Hematopoietic multipotent progenitor cell (in vitro differentiated cells): ENCODE measurements at places on chromosomes 13 and 19. TPM values are rescaled to one million over a fixed set of nuclear protein-coding genes. Genes with fewer than 3 reads are reported as not detected.

GRCh38 chr13:65679240-65679639 is 1550.9 kb downstream of the PCDH9 start:
- no peak for DNase-seq

GRCh38 chr19:46784262-46785053 is 3.9 kb downstream of the SLC1A5 start:
- DNase-seq, result no peak

ONECUT3 gene
- not detected for total RNA-seq

DNA sequence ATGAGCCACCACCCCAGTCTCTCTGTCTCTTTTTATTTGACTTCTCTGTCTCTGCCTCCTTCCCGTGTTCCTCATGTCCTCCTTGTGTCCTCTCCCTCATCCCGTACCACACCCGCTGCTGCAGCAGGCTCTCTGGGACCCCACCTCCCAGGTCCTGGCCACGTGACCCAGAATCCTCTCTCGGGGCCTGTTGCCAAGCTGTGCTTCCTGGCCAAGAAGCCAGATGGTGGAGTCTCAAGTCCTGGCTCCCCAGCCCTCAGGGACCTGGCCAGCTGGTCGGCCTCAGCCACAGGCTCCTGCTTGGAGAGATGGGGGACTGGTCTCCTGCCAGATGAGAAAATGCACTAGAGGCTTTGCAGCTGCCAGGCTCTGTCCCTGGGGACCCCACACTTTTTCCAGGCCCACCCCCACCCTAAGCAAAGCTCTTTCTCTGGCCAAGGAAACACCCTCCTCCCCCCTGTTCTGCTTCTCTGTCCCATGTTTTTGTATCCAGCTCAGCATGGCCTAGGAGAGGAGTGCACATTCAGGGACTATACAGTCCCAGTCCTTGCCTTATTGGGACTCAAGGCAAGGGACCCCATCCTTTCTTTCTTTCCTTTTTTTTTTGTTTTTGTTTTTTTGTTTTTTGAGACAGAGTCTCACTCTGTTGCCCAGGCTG is 34.3 kb upstream of the SHKBP1 start:
- DNase-seq, result no peak

DNA sequence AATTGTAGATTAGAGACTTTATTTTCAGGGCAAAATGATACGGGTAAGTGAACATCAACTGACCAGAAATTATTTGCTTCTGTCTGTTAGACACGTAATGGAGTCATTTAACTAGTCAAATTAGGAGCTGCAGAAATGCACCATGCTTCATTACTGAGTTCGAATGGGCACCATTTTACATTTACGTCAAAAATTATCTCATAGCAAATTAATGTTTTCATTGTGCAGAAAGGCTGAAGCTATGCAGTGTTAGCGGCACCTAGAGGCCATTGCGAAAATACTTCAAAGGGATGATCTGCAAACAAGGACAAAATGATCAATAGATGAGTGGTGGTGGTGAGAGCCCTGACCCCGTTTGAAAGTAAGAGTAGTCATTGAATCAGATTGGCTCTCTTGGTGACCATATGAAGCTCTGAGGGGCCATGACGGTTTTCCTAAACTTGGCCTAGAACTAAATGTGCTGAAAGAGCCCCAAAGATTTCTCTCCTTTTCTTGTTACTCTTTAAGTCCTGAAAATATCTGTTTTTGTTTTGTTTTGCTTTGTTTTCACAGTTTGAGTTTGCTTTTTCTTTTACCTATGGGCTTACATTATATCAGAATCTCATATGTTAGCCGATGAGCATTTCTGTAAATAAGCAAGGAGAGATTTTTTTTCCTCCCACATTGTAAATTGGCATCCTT is 277.9 kb downstream of the ZNF536 start:
- DNase-seq, result peak; percentile 76

CALR3 gene
- not detected for total RNA-seq

DNA sequence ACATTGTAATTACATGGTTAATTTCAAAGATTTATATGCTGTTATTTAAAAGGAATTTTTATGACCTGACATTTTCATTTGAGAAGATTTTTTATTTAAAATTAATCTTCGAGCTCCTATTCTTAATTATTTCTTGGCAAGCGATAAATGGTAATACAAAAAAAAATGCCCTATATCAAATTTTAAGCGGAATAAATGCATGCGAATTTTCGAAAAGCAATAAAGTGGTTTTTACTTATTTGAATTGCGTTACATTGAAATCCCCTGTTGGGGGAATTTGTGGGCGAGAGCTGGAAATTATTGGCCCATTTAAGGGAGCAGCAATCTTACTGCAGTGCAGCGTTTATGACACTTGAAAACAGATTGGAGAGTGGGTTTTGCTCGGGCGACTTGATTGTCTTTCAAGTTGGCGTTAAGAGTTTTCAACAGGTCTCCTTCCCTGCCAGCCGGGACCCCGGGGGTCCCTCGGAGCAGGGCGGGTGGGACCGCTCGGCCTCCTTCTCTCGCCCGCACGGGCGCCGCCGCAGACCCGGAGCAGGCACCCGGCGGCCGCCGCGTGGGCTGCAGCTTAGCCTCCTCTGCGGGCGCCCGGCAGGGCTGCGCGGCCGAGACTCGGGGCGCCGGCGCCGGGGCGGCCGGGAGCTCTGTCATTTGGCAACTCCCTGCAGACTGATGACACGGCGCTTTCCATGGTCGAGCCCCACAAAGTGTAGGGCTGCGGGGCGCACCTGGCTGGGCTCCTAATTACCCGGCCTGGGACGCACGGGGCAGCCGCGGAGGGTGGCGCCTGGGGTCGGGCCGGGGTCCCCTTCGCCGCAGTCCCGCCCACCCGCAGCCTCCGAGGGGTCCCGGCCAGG is 255.1 kb upstream of the SOX21 start:
- DNase-seq, result no peak

DNA sequence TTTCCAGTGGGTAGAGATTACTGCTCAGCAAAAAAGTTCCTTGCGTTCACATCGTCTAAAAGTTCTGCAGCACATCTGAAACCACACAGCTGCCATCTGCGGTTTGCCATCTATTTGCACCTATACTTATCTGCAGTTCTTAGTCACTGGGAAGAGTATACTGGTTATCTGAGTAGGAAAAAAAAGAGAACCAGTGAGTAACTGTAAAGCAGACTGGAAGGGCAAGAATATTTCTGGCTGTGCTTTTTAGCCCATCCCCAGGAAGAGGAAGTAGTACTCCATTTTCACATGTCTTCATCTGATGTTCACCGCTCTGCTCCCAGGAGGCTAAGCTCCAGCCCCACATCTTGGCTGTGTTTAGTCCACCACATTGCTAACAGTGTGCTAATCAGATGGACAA is 35.6 kb downstream of the EFNB2 start:
- no peak for DNase-seq

- no peak for DNase-seq
Observed at GRCh38 chr19:9939301-9939913, 3.1 kb upstream of the OLFM2 start.

DNA sequence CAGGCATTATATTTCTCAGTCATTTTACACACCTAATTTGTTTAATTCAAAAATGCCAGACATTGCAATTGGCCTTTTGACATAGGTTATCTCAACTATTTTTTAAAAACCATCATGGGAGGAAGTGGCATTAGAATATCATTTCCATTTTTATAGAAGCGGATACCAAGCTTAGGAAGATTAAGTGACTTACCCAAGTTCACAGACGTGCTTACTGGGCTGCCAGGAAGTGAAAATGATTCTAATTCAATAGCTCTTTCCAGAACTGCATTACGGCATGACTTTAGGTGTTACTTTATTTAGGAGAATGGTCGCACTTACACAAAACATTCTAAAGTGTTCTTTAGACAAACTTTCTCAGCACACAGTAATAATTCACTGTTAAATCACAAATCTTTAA is 231.9 kb downstream of the KLF12 start:
- no peak for DNase-seq

EPSTI1 gene
- total RNA-seq, result 21.0 TPM

LRG1 gene
- total RNA-seq, result 0.54 TPM

DNA sequence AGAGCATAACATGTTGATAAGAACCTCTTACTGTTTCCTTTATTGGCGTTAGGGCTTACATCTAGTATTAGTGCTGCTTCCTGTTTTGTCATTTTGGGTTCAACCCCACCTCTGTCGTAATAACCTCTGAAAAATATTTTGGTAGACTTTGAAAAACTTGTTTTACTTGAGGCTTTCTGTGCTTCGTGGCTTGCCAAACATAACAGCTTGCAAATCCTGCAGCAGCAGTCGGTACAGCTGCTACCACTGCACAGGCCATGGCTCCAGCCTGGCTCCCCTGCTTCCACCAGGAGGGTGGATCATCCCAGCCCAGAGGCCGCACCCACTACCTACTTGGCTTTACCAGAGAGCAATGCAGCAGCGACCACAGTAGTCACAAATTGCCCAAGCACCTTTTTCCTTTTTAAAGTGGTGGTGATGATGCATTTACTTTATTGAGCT is 11.8 kb upstream of the CEACAM4 start:
- no peak for DNase-seq

DNA sequence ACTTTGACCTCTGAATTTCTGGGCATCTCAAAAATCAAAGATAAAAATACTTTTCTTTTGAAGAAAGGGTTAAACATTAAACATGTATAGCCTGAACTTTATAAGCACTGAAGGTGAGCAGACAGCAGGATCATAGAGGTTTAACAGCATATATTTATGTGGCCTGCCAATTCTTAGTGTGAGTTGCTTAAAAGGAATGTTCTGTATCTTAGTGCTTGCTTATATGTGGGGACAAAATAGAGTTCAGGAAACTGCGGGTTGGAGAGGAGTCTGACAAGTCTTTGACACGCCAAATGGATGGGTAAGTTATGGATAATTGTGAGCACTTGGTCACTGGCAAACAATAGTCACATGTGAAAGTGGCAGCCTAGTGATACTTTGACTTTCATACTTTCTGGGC is 1419.4 kb upstream of the SPRY2 start:
- no peak for DNase-seq
